ENCODE measurements at places on chromosomes 12 and 14.
A peak's percentile ranks its signal among the peaks of the same experiment; 100 is the strongest.

GRCh38 chr12:105273601-105274000 lies 37.6 kb upstream of the APPL2 start:
- DNase-seq: no peak

DNA sequence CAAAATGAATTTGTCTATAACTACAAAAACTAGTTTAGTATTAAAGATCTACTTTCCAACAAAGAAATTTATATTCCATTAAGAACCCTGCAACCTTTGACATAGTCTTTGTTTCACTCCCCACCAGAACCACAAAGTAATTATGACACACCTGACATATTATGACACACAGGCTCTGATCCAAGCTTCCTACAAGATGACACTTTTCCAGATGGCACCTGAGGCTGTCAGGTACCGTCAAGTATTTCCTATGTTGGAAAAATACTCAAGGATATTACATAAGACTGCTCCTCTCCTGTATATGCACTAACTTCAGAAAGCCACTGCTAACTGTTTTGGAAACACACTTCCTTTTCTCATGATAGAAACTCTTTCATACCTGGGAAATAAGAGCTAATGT lies 38.9 kb downstream of the STXBP6 start:
- no peak for DNase-seq

GRCh38 chr12:84397846-84398245 lies 514.8 kb downstream of the SLC6A15 start:
- DNase-seq: no peak

GRCh38 chr12:124780336-124780735 lies 83.3 kb downstream of the SCARB1 start:
- DNase-seq: no peak

DNA sequence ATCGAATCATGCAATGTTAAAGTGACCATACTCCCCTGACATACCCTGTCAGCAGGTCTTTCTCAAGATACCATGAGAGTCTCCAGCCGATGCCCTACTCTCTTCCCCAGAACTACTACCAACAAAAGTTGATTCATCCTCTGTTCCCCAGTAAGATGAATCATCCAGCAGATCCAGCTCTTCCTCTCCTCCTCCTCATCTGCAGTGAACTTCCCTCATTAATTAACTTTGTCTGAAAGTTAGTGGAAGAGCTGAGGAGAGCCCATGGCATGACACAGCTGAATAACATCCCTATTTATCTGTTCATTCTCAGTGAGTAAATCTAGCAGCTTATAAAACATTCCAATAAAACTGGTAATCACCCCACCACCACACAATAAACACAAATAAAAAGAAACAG lies 213.4 kb downstream of the EGLN3 start:
- peak; percentile 7 for DNase-seq

GRCh38 chr14:36316131-36316530 lies 4.3 kb downstream of the MBIP start:
- DNase-seq: no peak

DNA sequence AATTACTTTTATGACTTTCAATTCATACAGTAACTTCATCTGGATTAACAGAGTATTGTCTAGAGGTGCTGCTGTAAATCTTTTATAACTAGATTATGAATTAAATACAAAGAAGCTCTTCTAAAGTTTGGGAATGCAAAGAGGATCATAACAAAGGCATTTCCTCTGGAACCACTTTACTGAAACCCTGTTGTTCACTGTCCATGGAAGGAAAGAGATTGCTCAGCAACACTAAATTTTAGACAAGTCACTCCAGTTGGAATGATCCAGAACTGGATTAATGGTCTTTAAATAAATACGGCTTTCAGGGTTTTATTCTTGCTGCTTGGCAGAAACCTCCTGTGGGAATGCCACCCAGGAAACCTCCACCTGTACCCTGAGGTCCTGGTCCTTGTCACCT lies 250.6 kb downstream of the KSR2 start:
- DNase-seq: no peak

DNA sequence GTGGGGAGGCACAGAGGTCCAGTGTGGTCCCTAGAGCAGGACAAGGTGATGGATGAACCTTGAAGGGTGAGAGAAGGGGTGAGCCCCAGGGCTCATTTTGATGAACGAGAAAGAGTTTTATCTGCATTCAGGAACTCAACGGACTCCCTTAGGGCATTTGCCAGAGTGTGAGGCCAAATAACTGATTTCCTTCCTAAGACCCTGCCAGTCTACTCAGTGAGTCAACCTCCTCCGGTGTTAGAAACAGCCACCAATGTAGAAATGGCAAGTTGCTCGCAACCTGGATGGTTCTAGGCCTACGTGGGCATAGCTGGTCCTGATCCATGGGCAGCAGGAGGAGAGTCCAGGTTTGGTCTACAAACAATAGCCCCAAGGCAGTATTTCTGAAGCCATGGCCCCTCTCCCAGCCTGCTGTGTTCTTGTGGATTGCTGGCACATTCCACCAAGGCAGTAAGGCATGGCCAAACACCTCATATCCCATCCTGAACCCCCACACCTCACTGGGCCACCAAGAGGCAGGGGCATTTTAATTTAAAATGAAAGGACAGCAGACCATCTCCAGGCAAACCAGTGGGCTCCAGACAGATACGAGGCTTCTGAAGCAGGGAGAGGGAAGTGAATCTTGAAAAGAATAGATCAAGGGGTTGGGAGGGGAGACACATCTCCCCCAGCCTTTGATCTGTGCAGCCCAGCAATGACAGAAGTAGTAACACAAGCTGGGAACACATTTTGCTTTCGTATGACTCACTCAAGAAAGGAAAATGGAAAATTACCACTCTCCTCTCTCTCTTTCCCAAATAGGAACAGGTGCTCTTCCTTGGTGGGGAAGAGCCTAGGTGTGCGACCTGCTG lies 25.4 kb upstream of the TESC start:
- no peak for DNase-seq

GRCh38 chr12:43884683-43885410 lies 49.0 kb downstream of the TMEM117 start:
- DNase-seq: no peak

Data from HTR-8/SVneo (cell line).